CD4-positive, alpha-beta T cell (primary cell): ENCODE measurements at places on chromosomes 5 and 9.

DNA sequence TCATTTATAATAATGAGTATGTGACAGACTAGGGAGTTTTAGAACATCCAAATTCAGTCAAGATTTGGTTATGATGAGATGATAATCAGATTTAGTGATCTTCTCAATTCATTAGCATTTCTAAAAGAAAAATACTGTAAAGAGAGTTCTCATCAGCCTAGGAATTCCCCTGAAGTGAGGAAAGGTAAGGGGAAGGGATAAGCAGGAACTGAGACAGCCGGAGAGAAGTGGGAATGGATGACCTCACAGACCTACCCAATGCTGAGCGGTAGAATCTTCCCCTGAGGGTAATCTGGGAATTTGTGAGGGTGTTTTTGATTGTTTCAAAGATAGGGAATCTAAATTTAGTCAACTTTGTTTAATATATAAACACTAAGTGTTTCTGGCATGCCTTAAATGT lies 16.7 kb upstream of the GPBP1 start:
- no peak for DNase-seq

- no peak for DNase-seq
These were observed 6.5 kb downstream of the EGFL7 start for GRCh38 chr9:136668983-136669790.

- no peak for DNase-seq
These were observed 38.3 kb downstream of the MOCS2 start for GRCh38 chr5:53071298-53071697.

GRCh38 chr5:53022930-53023511 lies 33.9 kb downstream of the ITGA2 start:
- DNase-seq = no peak

DNA sequence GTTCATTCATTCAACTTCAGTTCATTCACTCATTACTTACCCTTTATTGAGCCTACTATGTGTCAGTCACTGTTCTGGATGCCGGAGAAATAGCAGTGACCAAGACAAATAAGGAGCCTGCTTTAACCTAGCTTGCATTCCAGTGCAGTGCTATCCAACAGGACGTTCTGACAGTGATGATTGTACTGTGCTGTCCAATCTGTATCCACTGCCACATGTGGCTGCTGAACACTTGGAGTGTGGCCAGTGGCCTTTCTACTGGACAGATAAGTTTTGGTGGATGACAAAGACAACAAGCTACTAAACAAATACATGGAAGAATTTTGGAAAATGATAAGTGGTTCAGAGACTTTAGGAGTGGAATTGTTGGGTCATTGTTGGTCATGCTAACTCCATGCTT lies 33.6 kb downstream of the SUB1 start:
- no peak for DNase-seq

GRCh38 chr5:65766175-65766574 lies 44.2 kb downstream of the NLN start:
- DNase-seq = no peak

GRCh38 chr5:35096932-35097331 lies 49.2 kb upstream of the AGXT2 start:
- DNase-seq = no peak

DNA sequence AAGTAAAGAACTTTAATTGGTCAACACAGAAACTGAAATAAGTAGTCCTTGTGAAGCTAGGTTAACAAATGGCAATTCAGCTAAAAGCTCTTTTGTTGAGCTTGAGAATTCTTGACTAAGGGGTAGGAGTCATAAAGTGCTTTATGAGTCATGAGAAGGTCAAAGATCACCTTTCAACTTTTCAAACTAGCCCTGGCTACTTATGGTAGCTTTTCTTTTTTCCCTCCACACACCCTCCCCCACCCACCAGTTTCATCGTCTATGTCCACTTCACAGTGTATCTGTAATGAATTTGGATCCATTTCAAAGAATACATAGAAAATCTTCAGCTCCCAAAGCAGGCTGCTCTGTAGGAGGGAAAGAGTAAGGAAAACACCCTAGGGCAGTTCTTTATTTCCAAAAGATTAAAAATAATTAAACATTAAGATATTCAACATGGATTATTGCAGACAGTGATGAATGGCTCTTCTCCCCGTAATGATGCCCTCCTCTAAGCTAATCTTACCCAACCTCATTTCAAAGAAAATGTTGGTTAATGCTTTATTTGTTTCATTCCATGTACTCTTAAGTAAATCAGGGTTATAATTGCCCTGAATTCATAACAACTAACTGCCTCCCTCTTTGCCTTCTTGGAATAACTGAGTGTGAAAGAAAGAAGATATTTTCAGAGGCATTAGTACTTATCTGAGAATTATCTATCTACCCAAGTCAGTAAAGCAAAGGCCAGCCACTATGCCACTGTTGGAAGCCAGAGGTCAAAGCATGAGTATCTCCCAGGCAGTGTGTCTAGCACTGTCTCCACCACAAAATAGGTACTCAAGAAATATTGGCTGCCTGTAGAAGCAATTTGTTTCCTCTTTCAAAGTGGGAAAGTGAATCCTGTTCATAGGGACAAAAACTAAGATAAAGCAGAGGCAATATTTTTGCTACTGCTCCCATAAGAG lies 290.6 kb downstream of the PIK3R1 start:
- DNase-seq = no peak

- no peak for DNase-seq
These were observed 57.8 kb downstream of the C9orf153 start for GRCh38 chr9:86201474-86202337.

DNA sequence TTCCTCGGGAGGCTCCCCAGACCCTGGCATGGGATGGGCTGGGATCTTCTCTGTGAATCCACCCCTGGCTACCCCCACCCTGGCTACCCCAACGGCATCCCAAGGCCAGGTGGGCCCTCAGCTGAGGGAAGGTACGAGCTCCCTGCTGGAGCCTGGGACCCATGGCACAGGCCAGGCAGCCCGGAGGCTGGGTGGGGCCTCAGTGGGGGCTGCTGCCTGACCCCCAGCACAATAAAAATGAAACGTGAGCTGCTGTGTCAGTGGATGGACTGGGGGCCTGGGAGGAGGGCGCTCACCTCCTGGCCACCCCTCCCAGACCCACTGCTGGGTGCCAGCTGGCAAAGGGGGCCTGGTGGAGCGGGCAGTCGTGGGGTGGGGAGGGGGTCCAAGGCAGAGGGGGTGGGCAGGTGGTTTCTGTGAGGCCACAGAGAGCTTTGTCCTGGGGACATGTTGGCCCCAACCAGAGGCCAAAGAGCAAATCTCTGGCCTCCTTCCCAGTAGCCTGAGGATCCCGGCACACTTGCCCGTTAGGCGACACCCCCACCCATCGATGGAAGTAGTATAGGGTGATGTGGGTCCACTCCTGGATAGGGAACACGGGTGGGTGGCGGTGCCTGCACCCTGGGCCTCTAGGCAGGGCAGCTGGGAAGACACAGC lies 9.8 kb downstream of the EGFL7 start:
- no peak for DNase-seq

GRCh38 chr5:38445374-38446028 lies 110.9 kb downstream of the LIFR start:
- no peak for DNase-seq

DNA sequence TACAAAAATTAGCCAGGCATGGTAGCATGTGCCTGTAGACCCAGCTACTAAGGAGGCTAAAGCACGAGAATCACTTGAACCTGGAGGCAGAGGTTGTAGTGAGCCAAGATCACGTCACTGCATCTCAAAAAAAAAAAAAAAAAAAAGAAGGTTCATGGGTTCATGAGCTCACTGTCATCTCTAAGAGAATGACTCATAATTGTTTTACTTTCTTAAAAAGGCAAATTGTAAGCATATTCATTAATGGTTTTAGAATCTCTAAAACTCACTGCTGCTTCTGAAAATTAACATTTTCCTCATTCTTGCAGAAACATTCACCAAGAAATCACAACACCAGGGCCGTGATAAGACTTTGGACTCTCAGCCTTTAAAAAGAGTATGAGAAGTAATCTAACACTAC lies 103.6 kb downstream of the GNA14 start:
- no peak for DNase-seq

- no peak for DNase-seq
These were observed 29.7 kb downstream of the C9orf85 start for GRCh38 chr9:71941060-71941568.

DNA sequence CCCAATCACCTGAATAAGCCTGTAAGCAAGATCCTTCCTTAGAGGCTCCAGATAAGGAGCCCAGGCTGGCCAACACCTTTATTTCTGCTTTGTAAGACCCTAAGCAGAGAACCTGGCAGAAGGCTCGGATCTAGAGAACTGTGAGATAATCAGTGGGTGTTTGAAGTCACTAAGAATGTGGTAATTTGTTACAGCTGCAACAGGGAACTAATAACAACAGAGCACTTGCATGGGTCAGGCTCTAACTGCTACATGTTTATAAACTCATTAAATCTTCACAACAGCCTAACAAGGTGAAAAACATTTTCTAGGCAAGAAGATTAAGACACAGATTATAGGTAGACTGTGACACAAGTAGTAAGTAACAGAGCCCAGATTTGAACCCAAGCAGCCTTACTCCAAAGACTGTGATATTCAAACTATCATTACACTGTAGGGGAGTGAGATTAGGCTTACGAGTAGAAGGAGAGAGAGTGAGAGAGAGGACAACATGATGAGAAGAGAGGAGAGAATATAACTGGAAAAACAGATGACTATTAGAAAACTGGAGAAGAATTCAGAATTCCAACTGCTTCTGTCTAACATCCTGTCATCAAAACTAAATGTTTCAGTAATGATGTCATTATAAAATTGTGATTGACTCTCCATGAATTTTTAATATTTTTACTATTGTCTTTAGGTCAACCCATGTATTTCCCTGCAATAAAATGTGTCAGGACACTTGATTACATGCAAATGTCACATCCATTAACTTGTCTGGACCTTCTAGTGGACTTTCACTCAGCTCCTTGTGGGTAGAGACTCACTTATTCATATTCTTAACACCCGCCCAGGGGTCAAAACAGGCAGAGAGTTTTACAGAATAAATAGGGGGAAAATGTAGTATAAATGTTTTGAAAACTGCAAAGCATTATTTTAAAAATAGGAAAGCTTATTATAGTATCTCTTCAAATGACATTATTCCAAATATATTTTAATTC lies 290.9 kb upstream of the RGMB start:
- DNase-seq = no peak

DNA sequence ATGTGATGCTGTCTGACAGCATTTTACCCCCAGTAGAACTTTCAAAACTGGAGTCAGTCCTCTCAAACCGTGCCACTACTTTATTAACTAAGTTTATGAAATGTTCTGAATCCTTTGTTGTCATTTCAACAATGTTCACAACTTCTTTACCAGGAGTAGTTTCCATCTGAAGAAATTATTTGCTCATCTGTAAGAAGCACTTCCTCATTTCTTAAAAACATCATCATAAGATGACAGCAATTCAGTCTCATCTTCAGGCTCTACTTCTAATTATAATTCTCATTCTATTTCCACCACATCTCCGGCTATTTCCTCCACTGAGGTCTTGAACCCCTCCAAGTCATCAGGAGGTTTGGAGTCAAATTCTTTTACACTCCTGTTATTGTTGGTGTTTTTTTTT lies 2.3 kb upstream of the TAS2R1 start:
- no peak for DNase-seq

- peak; percentile 36 for DNase-seq
These were observed 868 bp downstream of the KDM4C start for GRCh38 chr9:6758498-6759184.

DNA sequence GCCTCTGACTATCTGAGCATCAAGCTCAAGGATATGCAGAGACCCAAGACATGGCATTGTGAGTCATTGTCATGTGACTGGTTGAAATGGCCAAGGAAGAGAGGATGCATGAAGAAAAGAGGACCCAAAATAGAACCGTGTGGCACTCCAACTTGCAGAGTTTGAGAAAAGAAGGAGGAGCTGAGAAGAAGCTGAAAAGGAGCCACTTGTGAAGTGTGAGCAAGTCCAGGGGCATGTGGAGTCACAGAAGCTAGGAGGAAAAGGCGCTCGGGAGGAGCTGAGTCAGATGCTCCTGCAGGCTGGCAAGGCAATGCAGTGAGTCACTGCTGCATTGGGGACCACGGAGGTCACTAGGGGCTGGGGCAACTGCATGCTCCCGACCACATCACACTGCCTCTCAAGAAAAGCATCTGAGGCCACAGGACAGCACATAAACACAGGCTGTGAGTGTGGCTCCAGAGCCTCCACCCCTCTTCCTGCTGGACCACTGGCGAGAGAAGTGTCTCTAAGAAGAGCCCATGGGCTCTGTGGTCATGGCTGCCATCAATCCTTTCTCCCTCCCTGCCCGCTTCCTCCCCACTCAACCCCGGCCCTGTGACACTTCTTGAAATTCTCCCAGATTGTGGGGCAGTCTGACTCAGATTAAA lies 197.6 kb downstream of the DRD1 start:
- DNase-seq = no peak

- DNase-seq = no peak
These were observed 239.4 kb upstream of the FBXL7 start for GRCh38 chr5:15260356-15261268.

- DNase-seq = no peak
These were observed 34.6 kb downstream of the SKIC3 start for GRCh38 chr5:95520206-95520605.

GRCh38 chr5:177313561-177314259 lies 2.0 kb upstream of the MXD3 start:
- DNase-seq = no peak

DNA sequence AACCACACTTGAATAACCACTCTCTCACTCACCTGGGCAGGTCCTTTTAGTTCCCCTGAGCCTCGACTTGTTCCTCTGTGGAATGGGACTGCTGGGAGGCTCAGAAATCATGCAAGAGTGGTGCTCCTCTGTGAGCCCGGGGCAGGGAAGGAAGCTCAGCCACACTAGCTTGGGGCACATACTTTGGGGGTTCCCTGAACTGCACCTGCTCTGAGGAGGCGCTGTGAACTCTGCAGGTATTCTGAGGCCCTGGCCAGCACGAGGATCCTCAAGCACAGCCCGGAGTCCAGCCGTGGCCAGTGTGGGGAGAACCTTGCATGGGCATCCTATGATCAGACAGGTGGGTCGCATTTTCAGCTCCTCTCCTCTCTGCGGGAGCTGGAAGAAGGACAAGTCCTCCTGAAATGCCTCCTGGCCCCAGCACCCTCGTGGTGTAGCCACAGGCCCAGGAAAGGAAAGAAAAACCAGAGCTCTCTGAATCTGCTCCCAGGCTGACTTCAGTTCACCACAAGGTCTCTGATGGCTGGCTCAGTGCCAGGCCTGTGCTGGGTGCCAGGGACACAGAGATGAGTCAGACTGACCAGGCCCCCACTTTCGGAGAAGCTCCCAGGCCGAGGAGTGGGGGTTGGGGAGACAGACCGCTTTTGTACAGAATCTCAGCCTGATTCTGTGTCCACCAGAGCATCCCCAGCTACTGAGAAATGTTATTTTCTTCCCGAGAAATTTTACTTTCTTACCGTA lies 11.9 kb downstream of the GLIPR2 start:
- DNase-seq = peak; percentile 81

DNA sequence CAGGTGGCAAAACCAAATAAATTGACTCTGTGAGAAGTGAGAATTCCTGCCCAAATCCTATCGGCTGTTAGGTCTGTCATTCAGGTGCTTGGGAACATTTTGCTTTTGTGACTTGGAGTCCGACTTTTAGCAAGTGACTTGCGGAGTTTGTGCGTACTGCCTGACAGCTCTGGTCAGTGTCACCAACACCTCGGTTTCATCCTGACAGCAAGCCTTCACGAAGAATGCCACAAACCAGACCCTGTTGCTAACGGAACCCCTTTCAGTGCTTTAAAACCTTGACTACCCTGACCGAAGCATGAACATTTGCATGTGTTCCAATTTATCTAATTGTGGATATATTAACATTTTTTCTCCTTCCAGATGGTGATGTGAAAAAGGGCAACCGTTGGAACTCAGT lies 26.5 kb downstream of the LIX1 start:
- no peak for DNase-seq

GRCh38 chr9:80649001-80649420 lies 1040.3 kb downstream of the TLE1 start:
- no peak for DNase-seq
